OCI-LY7 (cell line): ENCODE measurements at places on chromosomes 13 and 19.

DNA sequence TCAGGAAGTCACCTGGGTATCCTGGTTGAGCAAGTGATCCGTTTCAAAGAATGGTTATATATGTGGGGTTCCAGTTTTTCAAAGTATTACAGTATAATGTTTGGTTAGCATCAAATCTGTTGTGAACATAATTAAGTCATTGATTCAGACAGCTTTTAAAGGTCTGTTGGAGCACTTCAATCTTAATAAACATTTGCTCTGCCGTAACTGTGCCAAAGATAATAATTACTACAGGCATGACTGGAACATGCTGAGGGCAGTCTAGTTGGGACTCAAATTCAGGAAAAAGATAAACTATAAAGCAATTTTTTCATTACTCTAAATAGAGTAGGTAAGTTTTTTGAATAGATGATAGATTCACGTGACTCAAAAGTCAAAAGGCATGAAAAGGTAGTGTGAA is 23.3 kb downstream of the HNRNPM start:
- no peak for DNase-seq

DNA sequence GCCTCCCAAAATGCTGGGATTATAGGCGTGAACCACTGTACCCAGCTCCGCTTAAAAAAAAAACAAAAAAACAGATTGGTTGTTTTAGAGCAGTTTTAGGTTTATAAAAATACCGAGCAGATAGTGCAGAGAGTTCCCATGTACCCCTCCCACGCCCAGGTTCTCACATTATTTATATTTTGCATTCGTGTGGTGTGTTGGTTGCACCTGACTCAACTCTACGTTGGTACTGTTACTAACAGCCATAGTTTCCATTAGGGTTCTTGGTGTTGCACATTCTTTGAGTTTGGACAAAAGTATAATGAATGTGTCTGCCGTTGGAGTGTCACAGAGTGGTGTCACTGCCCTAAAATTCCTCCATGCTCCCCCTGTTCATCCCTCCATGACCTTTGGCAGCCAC is 29.1 kb downstream of the MYO9B start:
- DNase-seq = no peak

DNA sequence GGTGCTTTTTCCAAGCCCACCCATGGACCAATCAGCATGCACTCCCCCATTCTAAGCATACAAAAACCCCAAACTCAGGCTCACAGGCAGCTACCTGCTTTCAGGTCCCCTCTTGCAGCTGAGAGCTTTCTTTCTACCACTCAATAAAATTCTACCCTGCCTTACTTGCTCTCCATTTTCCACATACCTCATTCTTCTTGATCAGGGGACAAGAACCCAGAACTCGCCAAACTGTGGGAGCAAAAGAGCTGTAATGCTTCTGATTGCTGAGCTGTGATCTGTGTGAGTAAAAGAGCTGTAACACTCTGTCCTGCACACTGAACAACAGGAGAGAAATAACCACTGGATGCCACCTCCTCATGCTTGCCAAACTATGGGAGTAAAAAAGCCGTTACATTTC is 972.1 kb downstream of the SLITRK5 start:
- DNase-seq = no peak

GRCh38 chr13:74118328-74118727 is 15.9 kb downstream of the KLF12 start:
- DNase-seq = no peak

DNA sequence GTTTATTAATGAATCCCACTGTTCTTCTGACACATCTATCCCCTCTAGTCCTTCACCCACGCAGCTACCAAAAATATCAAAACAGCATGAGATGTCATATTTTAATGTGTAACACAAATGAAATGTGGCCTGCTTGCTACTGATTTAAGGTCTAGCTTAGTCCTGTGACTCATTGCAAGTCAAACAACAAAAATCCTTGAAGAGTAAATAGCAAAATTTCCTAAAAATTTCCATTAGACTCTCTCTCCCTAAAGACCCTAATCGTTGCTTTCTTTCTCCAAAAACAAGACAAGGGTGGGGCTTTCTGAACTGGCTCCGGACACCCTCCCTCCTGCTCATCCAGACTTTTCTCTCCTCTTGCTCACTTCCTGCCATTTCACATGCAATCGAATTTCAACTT is 99.9 kb upstream of the IPO5 start:
- no peak for DNase-seq
